Activated T-cell treated with anti-CD3 and anti-CD28 coated beads for 1 hour (primary cell): ENCODE measurements at places on chromosomes 3 and 15.

- no peak for DNase-seq
These were observed 153.3 kb downstream of the BCHE start for GRCh38 chr3:165683947-165684346.

DNA sequence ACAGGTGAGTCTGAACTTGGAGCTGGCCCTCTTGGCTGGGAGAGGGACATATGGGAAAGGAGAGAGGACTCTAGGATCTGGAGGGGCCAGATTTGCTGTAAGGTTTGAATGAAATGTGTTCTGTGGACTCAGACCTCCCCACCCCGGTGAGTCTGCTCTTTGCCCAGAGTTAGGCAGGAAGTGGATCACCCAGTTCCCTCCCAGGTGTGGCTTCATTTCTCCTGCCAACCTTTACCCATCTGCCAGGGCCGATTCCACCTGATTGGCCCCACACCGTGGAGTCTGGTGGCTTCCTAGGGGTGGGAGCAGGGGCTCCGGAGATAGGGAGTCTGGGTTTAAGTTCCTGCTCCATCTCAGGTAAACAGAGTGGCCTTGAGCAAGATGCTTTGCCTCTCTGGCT is 25.5 kb downstream of the CD276 start:
- DNase-seq = no peak

DNA sequence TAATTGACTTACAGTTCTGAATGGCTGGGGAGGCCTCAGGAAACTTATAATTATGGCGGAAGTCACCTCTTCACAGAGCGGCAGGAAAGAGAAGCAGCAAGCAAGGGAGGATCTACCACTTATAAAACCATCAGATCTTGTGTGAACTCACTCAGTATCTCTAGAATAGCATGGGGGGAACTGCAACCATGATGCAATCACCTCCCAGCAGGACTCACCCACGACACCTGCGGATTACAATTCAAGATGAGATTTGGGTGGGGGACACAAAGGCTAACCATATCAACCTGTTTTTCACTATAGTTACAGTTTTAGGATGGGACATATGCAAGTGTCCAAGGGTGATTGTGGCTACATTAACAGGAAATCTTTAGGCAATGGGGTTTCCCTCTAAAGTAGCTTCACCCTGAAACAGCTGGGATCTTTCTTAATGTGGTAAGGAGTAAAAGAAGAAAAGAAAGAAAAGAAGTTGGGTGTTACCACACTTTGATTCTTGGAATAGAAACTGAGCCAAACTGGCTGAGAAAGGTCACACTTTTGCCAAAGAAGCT is 453.8 kb downstream of the OTOL1 start:
- no peak for DNase-seq

DNA sequence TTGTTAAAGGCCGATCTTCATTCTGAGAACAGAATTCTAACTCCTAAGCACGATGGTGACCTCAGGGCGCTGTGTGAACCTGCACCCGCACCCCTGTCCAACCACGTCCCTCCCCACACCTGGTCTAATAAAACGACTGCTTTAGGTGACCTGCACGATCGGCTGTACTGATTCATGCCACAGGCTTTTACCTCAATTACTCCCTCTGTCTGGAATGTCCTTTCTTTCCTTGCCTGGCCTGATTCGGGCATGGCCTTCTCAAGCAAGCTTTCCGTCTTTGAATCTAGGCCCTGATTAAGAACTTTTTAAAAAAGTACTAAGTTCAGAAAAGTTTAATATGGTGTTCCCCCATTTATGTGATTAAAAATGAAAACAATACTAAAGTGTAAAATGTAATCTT is 842 bp upstream of the U2SURP start:
- no peak for DNase-seq

- no peak for DNase-seq
These were observed 39.8 kb downstream of the NR1D2 start for GRCh38 chr3:23984934-23985333.

DNA sequence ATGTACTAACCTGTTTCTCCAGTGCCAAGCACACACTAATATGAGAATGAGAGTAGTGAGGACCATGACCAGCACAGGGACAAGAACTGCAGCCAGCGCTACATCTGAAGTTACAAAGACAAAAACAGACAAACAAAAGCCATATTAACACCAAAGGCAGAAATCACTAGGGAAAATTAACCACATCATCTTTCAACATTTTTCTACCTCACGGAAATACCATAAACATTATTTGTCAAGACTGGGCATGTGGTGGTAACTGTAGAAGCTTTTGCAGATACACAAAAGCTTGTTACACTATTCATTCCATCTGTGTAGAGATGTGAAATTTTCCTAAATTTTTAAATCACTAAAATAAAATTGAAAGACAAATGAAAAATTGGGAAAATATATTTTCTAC is 44.9 kb downstream of the ST3GAL6 start:
- DNase-seq = no peak

DNA sequence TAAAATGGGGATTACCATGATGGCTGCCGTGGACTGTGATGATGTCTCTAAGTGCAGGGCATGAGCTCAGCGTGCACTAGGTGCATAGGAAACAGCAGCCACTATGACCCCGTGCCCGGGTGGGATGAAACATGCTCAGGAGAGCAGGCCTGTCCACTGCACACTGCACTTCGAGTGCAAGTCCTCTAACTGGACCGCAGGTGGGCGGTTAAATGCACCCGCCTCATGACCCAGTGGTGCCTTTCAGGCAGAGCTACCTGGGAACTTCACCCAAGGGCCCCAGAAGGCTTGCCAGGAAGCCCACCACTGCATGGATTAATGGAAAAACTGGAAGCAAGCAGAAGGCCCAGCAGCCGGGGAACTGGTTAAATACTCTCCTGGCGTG is 34.0 kb downstream of the PRKCD start:
- no peak for DNase-seq

DNA sequence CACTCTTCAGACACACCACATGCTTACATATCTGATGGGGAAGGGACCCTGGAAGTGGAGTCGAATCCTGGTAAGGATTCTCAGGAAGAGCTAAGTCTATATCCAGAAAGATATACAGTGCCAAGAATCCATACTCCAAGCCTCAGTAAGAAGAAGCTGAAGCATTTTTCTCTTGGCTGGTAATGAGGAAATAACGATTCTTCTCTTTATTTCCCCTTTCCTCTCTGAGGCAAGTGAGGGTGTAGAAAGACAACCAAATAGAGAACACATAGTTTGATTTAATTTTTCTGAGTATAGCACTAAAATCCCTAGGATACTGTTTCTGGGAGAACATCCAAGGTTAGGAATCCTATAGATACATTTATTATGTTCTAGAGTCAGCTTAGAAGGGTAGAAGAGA is 857.3 kb downstream of the TUSC7 start:
- DNase-seq = no peak

GRCh38 chr3:156819842-156820691 is 6.1 kb upstream of the LEKR1 start:
- no peak for DNase-seq

- DNase-seq = no peak
These were observed 238.7 kb upstream of the P2RY1 start for GRCh38 chr3:152595975-152596821.

DNA sequence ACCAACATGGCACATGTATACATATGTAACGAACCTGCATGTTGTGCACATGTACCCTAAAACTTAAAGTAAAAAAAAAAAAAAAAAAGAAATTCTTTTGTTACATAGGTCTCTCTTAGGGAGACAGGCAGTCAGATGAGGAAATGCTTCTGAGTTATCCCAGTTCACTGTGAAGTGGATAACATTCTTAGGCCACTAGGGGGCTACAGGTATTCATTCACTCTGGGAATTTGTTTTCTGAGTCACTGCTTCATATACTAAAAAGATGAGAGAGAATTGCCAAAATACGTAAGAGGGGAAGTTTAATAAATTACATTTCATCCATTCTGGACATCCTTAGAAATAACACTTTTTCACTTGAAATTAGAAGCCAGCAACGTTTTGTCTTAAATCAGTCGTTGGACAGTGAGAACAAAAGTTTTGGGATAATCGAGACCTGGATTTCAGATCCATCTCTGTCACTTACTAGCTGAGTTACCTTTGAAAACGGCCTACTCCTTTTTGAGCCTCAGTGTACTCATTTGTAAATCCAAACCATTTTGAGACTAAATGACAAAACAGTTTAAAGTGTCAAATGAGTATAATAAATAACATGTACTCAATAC is 738.4 kb upstream of the ALCAM start:
- no peak for DNase-seq

GRCh38 chr3:186361762-186362536 is at the start of gene DGKG:
TSS of gene DGKG (minus strand) at chr3:186362234. CDS start at chr3:186320459, 41,775 bp downstream.
- DNase-seq = no peak

DNA sequence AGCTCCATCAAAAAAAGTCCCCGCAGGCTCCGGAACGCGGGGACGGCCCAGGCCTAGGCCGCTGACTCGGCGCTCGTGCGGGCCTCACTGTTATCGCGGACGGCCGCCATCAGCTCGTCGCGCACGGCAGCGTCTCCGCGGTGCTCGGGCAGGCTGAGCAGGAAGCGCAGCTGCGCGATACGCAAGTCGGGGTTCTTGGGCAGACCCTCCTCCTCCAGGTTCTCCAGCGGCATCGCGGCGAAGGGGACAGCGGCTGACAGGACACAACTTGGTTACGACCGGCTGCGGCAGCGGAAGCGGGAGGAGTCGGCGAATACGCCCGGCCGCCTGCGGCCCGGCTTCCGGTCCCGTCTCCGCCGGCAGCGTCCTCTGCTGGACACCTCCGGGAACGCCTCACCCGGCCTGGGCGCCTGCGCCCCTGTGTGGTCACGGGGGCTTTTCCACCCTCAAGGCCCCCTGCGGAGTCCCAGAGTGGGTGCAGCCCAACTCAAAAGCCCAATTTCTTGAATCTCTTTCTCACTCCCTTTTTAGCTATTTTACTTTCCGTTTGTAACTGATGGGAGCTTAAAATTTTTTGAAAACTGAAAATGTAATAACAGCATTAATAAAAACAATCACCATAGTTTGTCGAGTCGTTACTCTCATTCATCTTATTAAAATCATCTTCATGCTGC is at the start of gene PSMD6:
PSMD6 (minus strand) TSS at position 308 of the 674 bp plus-strand sequence; CDS start at position 233, 75 bp downstream.
- DNase-seq = peak; percentile 91

- DNase-seq = no peak
These were observed 2.2 kb downstream of the HOMER2 start for GRCh38 chr15:82950295-82950694.

- no peak for DNase-seq
These were observed 21.3 kb downstream of the SLC12A8 start for GRCh38 chr3:125191256-125191655.

DNA sequence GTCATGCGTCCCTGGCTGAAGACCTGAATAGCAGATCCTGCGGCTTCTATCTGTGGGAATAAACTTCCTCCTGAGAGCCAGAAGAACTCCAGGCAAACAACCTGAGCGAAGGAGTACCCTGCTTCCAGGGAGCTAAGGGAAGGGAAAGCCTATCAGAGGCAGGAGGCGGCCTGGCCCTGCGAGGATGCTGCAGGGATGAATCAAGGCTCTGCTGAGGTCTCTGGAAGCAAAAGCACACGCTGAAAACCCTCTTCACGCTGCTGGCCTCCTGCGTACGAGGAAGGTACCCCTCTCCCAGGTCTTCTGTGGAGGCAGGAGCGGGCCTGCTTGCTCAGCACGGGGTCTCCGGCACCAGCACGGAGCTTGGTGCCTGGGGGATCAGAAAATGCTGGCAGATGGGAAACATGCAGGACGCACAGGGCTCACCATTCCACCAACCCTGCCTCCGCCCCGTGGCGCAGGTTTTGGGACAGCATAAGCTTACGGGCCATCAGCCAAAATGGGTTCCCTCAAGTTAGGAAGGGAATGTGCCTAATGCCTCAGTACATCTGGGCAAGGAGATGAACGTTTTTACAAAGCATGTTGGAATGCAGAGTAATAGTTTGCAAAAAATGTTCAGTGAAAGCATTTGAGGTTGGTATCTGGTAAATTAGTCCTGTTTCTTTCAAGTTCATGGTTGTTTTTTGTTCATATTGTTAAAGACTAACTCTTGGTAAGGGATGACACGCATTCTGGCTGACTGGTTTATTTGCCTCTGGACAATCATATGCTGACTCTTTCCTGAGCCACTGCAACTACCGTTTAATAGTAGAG is 72.3 kb downstream of the CHSY1 start:
- DNase-seq = no peak

- no peak for DNase-seq
These were observed 33.9 kb downstream of the GRAMD2A start for GRCh38 chr15:72163719-72164118.

GRCh38 chr3:178170698-178171535 is 365.3 kb upstream of the KCNMB2 start:
- no peak for DNase-seq

DNA sequence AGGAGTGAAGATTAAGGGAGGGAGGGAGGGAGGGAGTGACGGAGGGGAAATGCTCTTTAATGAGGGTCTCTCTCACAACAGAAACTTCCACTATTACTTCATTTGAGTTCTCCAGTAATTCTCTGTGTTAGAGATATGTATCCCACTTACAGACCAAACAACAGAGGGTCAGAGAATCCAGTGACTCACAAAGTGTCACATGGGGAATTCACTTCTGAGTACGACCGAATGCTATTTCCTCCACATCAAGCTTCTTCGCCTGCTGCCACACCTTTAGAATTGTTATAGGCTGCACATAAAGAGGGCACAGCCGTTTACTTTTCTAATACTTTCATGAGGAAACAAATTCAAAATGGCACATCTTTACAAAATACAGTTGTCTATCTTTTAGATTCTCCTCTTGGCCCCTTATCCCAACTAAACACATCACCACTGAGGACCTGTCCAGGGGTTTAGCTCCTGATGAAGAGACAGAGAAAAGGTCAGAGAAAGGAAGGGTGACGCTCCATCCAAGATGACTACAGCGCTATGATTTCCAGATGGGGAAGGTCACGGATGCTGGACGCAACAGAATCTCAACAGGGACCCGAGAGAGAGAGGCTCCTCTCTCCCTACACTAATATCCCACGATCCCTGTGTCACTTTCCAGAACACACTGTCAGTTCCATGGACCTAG is 119.0 kb downstream of the XXYLT1 start:
- no peak for DNase-seq

DNA sequence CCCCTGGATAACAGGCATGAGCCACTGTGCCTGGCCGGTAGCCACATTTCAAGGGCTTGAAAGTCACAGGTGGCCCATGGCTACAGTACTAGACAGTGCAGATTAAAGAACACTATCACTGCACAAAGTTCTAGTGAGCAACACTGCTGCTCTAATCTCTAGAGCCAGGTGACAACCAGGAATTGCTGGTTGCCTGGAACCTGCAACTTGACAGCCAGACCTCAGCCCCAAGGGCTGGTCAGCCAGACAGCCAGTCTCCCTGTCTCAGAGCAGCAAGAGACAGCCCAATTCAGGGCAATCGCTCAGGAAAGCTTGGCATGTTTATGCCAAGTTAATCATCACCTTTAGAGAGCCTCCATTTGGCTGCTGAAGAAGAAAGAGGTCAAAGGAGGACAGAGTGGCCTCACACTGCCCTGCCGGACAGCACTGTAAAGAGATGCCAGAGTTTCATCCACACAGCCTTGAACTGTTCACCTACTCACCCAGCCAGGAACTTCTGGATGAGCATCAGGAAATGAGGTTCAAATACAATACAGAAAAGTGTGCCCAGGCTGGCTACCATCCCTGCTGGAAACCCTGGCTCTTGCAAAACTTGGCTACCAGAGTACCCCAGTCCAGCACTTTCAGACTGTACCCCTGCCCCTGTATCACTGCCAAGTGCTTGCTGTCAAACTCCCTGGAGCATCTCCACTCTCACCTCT is 6.0 kb downstream of the CCDC12 start:
- DNase-seq = no peak

GRCh38 chr15:46091860-46092450 is 457.1 kb downstream of the SQOR start:
- DNase-seq = no peak
